ENCODE measurements at places on chromosomes 6 and 20.

- DNase-seq = peak; percentile 12
Observed at GRCh38 chr6:159762681-159763293, 942 bp downstream of the ACAT2 start.

- peak; percentile 42 for DNase-seq
Observed at GRCh38 chr6:20169119-20169557, 43.1 kb downstream of the MBOAT1 start.

DNA sequence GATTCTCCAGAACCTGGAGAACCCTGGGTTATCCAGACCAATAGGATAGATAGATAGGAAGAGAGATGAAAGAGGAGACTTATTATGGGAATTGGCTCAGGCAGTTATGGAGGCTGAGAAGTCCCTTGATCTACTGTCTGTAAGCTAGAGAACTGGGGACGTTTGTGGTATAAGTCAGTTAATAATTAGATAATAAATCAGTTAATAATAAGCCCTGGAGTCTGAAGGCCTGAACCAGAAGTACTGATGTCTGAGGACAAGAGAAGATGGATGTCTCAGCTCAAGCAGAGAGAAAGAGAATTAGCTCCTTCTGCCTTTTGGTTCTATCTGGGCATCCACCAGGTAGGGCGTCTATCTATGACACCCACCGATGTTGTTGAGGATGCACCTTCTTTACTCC is 72.9 kb upstream of the SLC22A23 start:
- no peak for DNase-seq

DNA sequence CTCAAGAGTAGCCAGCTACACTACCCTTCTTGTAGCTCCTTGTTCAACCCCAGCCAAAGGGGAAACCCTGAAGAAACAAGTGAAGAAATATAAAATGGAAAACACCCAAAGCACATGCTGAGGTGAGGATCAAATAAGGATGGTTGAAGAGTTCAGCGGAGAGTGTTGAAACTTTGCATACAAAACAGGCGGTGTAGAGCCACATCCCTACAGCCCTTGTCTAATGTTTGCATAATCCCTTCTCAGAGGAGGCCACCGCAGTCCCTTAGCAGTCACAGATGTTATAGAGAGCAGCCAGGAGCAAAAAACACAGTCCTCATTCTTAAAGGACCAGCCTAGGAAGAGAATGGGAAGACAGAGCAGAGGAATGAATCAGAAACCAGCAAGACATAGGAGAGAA is 350.7 kb upstream of the SASH1 start:
- DNase-seq = no peak

GRCh38 chr6:18477301-18477941 is 90.3 kb downstream of the RNF144B start:
- peak; percentile 24 for DNase-seq

DNA sequence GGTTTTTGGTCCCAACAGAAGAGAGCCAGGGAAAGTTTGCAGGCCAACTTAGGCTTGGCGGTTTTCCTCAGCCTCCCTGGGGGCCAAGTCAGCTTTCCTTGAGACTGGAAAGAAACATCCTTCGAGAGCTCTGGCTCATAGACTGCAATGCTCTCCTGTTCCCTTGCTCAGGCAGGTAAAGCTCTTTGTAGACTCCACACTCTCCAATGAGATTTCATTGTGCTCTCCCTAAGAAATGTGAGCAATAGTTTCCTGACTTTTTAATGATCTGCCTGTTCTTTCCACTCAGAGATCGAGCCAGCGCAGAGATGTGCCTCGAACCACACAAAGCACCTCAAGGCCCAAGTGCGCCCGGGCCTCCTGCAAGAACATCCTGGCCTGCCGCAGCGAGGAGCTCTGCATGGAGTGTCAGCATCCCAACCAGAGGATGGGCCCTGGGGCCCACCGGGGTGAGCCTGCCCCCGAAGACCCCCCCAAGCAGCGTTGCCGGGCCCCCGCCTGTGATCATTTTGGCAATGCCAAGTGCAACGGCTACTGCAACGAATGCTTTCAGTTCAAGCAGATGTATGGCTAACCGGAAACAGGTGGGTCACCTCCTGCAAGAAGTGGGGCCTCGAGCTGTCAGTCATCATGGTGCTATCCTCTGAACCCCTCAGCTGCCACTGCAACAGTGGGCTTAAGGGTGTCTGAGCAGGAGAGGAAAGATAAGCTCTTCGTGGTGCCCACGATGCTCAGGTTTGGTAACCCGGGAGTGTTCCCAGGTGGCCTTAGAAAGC is 13.9 kb downstream of the TNFAIP3 start:
- DNase-seq = no peak

GRCh38 chr20:38723848-38724625 is at the start of gene SLC32A1:
Gene SLC32A1, plus strand, starts transcription at chr20:38724486. Its CDS starts 239 bp downstream, at chr20:38724725.
- no peak for DNase-seq

- no peak for DNase-seq
Observed at GRCh38 chr6:169782966-169783365, 31.5 kb downstream of the ERMARD start.

DNA sequence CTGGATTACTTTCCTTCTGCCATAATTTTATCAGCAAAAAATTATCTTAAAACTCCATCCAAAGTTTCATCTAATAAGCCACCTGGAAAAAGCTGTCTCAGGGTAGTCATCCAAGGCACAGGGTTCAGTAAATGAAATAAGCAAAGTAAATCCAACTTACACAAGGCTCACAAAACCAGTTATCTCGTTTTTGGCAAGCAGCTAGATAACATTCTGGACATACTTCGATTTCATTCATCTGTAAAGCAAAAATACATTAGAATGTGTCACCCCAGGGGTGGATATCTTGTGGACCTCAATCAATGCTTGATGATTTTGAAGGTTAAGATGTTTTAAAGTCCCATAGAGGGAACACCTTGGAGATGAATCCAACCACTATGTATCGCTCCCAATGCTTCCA is 73.1 kb downstream of the ZMYND8 start:
- DNase-seq = no peak

Data from fibroblast of the aortic adventitia (primary cell).